ENCODE measurements at places on chromosomes 6 and 20.

GRCh38 chr6:150319924-150320323 is 48.9 kb upstream of the IYD start:
- no peak for DNase-seq

GRCh38 chr6:37319856-37320480 is 33.8 kb upstream of the RNF8 start:
- DNase-seq, result no peak

DNA sequence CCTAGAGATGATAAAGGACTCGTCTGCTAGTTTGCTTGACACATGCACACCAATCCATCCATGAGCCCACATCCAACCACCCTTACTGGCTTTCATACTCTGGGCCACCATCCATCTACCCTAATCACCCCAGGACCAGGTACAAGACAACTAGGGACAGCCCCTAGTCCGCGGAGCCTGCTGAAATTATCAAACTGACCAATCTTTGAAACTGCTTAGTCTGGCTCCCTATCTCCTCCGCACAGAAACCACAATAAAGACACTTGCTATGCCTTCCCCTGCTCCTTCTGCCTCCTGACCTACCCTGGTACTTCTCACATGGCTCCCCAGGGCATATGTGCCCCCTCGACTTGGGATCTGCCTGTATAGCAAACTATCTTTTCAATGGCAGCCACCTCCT is 33.1 kb downstream of the PXDC1 start:
- DNase-seq, result no peak

- no peak for DNase-seq
Measured at GRCh38 chr6:164408868-164409267, 900.5 kb downstream of the C6orf118 start.

- no peak for DNase-seq
Measured at GRCh38 chr6:80029470-80029869, 25.0 kb downstream of the TTK start.

DNA sequence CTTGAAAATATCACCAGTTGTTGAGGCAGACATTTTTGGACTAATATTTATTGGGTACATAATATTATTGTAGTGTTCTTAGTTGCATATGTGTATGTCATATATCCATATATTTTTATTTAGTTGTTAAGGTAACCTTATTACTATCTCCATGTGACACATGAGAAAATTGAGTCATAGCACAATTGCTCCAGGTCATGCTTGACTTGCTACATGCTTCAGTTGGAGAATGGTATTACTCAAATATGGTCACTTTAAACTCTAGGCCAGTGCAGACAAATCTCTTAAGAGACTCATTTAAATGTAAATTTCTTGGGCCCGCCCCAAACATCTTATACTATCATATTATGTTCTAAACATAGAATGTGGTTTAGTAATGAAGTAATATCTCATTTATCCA is 246.1 kb downstream of the RIMS1 start:
- no peak for DNase-seq

GRCh38 chr6:137487181-137487868 is 6.9 kb downstream of the OLIG3 start:
- no peak for DNase-seq

DNA sequence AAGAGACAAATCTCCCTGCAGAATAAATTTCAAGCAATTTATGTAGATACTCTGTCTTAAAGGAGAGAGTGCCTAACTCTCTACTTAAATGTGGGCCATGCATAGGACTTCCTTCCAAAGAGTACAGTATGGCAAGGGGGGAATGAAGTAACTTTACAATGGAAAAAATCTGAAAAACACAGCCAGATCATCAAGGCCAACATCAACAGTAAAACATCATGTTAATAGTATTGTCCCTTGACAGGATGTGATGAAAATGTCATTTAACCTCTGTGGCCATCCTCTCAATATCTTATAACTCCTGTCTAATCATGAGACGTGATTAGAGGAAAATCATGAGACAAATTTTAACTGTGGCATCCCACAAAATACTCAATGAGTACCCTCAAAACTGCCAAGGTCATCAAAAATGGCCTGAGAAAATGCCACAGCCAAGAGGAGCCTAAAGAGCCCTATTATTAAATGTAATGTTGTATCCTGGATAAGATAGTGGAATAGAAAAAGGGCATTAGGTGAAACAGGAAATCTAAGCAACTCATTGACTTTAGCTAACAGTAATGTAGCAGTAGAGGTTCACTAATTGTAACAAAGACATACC is 47.5 kb downstream of the CNBD2 start:
- DNase-seq, result no peak

DNA sequence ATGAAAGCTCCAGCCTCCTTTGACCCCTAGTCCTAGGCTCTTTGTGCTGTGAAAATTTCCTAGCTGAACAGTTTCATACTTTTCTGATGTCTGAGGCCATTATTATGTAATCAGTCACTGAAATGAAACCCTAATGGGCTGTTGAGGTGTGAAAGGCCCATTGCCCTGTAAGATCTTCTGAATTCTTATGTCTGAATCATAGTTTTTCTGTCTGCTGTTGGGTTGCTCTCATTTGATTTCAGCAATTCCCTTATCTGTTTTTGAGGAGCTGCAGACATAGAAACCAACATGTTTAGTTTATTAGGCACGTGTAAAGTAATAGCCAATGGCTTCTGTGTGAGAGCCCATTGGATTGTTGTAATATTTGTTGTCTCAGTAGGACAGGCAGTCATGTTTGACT is 118.1 kb downstream of the EYA4 start:
- DNase-seq, result no peak

DNA sequence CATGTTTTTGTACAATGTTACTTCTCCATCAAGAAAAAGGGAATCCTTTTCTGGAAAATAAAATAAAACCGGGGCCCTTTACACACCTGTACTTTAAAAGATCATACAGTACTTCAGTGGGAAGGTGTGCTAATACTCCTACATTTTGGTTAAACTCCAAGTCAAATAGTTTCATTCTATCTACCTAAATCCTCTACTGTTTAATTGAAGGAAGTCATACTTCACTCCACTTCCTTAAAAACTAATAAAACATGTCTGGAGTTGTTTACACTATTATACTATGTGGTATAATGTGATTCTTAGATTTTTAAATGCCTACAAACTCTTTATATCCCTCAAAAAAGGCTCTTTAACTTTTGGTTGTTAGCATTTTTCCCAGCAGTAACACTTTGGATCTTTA is 18.6 kb upstream of the HBS1L start:
- DNase-seq, result no peak
